ENCODE measurements at places on chromosomes 5 and 9.
A peak's percentile ranks its signal among the peaks of the same experiment; 100 is the strongest.

DNA sequence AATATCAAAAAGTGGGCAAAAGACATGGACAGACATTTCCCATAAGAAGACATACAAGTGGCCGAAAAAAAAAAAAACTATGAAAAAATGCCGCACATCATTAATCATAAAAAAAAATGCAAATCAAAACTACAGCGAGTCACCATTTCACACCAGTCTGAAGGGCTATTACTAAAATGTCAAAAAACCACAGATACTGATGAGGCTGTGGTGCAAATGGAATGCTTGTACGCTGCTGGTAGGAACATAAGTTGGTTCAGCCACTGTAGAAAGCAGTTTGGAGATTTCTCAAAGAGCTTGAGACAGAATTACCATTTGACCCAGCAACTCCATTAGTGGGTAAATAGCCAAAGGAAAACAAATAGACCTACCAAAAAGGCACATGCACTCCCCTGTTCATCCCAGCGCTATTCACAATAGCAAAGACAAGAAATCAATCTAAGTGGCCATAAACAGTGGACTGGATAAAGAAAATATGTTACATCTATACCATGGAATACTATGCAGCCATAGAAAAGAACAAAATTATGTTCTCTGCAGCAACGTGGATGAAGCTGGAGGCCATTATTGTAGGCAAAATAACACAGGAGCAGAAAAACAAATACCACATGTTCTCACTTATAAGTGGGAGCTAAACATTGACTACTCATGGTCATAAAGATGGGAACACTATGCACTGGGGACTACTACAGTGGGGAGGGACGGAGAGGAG lies 110.6 kb upstream of the BOD1 start:
- DNase-seq = no peak

GRCh38 chr9:7976856-7977255 lies 177.3 kb upstream of the DMAC1 start:
- no peak for DNase-seq

DNA sequence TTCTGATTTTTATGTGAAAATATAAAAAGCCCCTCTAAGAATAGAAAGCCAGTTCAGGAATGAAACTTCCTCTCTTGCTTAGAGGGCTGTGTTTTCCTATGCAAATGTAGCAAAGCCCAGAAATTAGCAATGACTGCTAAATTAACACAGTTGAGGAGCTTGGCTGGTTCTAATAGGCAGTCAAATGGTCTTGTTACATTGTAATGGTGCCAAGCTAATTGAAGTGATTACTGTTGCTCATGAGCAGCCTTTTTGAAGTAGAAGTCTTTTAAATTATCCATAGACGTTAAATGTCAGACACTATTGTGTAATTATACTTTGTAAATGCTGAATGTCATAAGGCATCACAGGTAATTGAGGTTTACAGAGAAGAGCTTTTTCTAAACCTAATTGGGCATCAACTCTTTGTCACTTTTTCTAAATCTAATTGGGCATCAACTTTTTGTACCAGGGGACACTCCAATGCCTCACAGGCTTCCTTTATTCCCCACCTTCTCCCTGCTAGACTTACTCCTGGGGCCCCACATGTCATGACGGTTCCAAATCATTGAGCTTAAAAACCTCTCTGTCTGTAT lies 229.1 kb downstream of the PSAT1 start:
- DNase-seq = no peak

GRCh38 chr9:137956039-137956438 lies 78.5 kb downstream of the CACNA1B start:
- no peak for DNase-seq

DNA sequence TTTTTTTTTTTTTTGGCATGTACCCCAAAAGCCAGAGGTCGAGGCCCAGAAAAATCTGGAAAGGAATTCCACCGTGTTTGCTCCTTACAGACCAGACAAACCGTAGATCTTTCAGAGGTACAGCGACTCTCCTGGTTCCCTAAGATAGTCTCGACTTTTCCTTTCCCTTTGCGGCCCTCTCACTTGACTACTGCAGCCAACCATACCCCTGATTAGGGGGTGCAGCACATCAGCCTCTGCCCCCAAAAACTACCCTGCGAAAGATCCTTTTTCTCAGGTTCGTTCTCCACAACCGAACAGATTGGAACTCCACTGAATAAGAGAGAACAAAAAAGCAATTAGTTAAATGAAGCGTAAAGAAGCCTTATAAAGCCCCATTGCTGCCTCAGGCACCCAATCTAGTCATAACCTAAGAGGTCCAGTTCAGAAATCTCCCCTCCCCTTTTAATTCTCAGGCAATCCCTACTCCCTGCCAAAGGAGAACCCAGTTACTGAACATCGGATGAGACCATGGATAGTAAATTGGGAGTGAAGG lies 379 bp upstream of the TICAM2 start:
- DNase-seq = no peak

DNA sequence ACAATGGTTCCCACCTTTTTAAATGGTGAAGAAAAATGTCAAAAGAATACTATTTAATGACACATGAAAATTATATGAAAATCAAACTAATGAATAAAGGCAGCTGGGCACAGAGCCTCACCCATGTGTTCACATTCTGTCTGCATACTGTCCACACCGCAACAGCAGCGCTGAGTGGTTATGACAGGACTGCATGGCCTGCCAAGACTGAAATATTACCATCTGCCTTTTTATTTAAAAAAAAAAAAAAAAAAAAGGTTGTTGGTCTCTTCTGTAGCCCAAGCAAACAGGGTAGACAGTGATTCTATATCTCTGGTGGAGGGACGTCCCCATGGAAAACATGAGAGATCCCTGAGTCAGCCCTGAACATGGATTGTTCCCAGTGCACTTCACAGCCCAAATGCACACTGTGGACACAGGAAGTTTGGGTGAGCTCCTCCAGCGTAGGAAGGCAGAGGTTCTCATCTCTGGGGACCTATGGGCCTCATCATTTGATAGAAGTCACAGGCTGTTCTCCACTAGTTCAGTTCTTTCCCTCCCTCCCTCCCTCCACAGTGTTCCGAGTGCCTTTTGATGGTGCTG lies 44.9 kb upstream of the SHC3 start:
- DNase-seq = no peak

DNA sequence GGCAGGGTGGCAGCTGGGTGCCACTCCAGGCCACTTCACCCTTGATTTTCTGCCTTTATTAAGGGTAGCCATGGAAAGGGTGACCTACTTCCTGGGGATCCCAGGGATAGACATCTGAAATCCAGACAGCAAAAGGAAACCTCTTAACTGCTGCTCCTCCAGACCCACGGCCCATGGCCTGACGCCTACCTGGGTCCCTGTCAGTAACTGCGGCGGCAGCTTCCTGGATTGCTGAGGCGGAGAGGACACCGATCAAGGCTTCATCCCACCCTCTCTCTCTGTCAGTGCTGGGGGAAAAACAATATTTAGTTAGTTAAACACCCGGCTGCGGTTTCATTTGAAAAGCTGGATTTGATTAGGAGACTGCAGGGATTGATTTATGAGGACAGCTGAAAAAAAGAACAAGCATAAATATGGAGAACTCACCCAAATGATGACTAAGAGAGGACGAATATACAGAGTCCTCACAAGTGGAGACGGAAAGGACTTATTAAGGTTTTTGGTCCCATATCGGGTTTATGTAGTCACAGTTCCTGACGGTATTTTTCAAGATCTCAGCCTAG lies 158.7 kb upstream of the KLF4 start:
- no peak for DNase-seq

DNA sequence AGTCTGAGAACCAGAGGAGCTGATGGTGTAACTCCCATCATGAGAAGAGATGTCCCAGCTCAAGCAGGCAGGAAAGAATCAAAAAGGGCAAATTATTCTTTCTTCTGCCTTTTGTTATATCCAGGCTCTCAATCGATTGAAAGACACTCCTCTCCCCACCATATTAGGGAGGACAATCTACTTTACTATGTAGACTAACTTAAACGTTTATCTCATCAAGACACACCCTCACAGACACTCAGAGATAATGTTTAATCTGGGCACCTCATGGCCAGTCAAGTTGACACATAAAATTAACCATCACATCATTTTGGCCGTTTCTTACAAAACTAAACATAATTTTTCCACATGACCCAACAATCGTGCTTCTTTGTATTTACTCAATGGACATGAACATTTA lies 534.3 kb upstream of the RORB start:
- DNase-seq = no peak

DNA sequence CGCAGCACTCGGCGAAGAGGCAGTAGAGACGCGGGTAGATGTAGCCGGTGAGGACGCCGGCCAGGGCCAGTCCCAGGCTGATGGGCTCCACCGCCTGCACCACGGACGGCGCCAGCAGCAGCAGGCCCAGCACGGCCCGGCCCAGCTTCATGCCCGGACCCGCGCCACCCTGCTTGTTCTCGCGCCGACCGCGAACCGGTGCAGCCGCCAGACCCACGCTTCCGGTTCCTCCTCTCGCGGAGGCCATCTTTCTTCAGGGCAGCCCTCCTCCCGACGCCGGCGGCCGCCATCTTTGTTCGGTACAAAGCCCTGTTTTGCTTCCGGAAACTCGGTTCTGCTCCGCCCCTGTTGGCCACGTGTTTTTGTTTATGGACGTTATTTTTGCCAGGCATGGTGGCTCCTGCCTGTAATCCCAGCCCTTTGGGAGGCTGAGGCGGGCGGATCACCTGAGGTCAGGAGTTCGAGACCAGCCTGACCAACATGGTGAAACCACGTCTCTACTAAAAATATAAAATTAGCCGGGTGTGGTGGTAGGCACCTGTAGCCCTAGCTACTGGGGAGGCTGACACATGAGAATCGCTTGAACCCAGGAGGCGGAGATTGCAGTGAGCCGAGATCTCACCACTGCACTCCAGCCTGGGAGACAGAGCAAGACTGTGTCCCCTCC lies at the start of gene TOR1A:
Gene TOR1A, minus strand, starts transcription at position 202 of the 667 bp plus-strand sequence. Its CDS starts 51 bp downstream, at position 151.
- peak; percentile 97 for DNase-seq

DNA sequence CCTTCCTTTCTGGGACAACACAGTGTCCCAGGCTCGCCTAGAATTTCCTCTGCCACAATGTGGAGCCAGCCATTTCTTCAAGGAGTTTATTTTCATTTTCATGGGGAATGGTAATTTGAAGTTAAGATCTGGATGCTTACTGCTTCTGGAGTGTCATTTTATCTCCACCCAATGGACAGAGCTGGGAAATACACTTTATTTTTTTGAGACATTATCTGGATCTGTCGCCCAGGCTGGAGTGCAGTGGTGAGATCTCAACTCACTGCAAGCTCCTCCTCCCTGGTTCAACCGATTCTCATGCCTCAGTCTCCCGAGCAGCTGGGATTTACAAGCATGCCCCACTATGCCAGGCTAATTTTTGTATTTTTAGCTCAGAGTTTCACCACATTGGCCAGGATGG lies 12.7 kb upstream of the THG1L start:
- no peak for DNase-seq

DNA sequence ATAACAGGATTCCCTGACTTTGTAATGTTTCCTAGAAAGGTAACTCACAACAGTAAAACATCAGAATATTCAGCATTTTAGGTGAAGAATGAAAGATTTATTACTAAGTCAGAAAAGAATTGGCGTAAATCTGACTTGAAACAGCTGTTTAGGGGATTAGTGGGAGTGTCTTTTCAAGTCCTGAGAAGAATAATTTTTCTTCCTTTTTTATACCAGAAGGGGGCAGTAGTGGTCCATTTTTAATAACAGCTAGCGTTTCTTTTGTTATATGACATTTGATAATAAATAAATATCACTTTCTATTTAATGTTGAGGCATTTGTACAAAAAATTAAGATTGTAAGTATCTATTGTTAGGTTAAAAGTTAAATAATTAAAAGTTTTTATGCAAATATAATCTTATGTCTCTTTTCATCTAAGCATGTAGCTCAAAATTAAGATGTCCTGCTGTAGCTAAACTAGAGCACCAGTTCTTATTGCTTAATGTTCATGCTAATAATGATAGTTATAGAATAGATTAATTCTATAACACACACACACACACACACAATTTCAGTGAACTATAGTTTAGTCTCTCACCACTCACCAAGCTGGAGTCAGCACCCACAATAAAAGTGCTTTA lies 258.7 kb upstream of the ARRDC3 start:
- DNase-seq = peak; percentile 9

DNA sequence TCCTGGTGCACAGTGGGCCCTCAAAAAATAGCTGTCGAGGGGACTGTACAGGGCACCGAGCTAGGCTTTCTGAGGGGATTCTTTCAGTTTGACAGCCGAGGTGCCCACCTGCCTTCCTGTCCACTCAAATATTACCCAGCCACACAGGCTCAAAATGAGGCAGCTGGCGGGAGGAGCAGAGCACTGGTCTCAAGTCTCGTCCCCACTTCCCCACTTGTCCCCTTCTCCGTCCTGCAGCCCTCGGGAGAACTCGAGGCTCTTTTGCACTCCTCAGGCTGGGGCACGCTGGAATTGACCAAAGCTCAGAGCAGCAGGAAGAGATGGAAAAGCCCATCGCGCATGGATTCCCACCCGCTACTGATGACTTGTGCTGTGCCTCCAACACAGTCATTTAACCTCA lies 185.2 kb downstream of the HSPA4 start:
- DNase-seq = no peak
